Breast epithelium (tissue), 4 donors: ENCODE measurements at places on chromosomes 13 and 19. TPM values are rescaled to one million over a fixed set of nuclear protein-coding genes. Genes with fewer than 3 reads are reported as not detected.

GRCh38 chr13:45718992-45719391 is 16.9 kb downstream of the CBY2 start:
- no peaks in the 10 kb centered on the region for H3K27me3 ChIP-seq
- H3K27ac ChIP-seq, result no peak overlapping the region
- no peak overlapping the region for H3K4me3 ChIP-seq
- H3K4me1 ChIP-seq, result no peaks in the 10 kb centered on the region
- DNase-seq, result no peak

GRCh38 chr19:30388819-30389218 is 16.6 kb downstream of the ZNF536 start:
- no peak overlapping the region for H3K27ac ChIP-seq
- no peaks in the 10 kb centered on the region for H3K4me1 ChIP-seq
- no peak for DNase-seq
- H3K36me3 ChIP-seq, result no peaks in the 10 kb centered on the region

GRCh38 chr13:97122381-97122996 is 99.6 kb upstream of the MBNL2 start:
- H3K4me1 ChIP-seq, result no peaks in the 10 kb centered on the region
- no peaks in the 10 kb centered on the region for H3K27me3 ChIP-seq
- no peaks in the 10 kb centered on the region for H3K36me3 ChIP-seq

DNA sequence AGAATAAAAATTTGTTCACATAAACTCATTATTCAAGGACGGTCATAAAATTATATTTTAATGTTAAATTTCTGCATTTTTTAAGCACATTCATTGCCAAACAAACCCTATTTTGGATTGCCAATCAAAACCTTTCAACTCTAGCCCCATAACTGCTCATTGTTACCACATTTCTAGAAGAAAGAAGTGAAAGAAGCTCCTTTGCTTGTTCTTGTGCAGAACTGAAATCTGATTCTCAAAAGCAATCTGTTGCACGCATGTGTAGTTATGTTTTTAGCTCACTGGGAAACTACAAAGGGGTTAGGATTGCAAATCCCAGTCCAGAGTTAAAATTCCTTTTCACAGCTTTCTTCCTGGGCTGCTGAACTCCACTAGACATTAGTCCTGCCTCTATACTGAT is 109.5 kb upstream of the MIR17HG start:
- no peaks in the 10 kb centered on the region for H3K36me3 ChIP-seq
- H3K4me3 ChIP-seq, result no peak overlapping the region
- H3K4me1 ChIP-seq, result no peaks in the 10 kb centered on the region
- DNase-seq, result no peak
- H3K27ac ChIP-seq, result no peak overlapping the region

The FCAR gene
- 0.66 TPM for total RNA-seq

DNA sequence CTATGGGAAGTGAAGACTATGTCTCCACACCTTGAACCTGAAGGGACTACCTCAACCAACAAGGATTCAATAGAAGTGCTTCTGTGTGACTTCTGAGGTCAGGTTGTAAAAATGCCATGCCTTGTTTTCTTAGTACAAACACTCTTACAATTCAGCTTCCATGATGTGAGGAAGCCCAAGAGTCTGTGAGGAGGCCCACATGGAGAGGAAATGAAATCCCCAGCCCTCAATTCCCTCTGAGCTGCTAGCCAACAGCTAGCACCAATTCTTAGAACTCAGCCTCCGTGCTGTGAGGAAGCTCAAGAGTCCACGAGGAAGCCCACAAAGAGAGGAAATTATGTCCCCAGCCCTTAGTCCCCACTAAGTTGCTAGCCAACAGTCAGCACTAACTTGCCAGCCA is 12.6 kb upstream of the LMTK3 start:
- no peak overlapping the region for H3K27ac ChIP-seq
- no peak for DNase-seq
- H3K4me1 ChIP-seq, result no peaks in the 10 kb centered on the region
- no peaks in the 10 kb centered on the region for H3K36me3 ChIP-seq
- no peaks in the 10 kb centered on the region for H3K27me3 ChIP-seq

GRCh38 chr13:27374650-27375049 is 49.8 kb upstream of the GTF3A start:
- H3K4me1 ChIP-seq, result no peaks in the 10 kb centered on the region
- H3K27me3 ChIP-seq, result no peaks in the 10 kb centered on the region
- no peak overlapping the region for H3K4me3 ChIP-seq
- H3K36me3 ChIP-seq, result no peaks in the 10 kb centered on the region
- DNase-seq, result peak; percentile 34
- H3K27ac ChIP-seq, result no peak overlapping the region

GRCh38 chr19:49442354-49442753 is 1.0 kb upstream of the SLC17A7 start:
- peak overlapping the region; percentile 69 for H3K4me3 ChIP-seq
- no peaks in the 10 kb centered on the region for H3K36me3 ChIP-seq
- peak; percentile 46 for DNase-seq
- H3K4me1 ChIP-seq, result peaks cover 4% of the 10 kb centered on the region
- peak overlapping the region; percentile 81 for H3K27ac ChIP-seq

- no peak overlapping the region for H3K27ac ChIP-seq
- no peak for DNase-seq
- no peaks in the 10 kb centered on the region for H3K4me1 ChIP-seq
These were observed 847.2 kb upstream of the GPC6 start for GRCh38 chr13:92379371-92379770.
